ENCODE measurements at places on chromosomes 3 and 15.

DNA sequence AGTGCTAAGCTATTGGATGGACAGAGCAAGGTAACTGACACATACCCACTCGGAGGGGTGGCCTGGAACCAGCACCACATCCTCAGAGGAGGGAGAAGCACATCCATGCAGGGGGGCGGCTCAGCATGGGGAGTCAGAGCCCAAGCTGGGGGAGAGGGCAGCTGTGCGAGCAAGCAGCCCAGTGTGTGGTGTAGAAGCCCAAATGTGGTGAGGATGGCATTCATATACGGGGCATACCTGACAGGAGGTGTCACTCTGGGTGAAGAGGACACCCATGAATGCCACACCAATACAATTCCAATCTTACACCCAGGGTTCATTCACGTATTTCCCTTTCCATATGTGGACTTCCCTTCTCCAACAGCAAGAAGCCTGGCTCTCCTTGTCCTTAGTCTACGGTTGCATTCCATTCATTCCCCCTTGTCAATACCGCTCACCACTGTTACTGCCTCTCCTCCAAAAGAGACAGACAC lies 58.7 kb upstream of the ACAN start:
- no peak for DNase-seq

GRCh38 chr3:151087648-151088047 lies 2.2 kb downstream of the MED12L start:
- no peak for DNase-seq

DNA sequence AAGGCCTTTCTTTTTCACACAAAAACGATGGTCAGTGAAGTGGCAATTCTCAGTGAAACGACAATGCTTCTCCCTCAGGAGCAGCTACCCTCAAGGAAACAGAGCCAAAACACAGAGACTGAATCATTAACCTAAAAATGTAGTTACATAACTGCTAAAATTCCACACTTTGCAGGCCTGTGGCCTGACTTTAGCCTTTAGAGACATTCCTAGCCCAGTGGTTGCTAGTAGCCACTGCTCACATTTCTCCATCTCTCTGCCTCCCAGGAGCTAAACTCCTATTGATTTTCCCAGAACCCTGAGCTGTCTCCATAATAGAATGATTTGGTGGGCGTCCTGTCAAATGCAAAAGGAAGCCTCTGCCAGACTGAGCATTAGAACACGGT lies 630.1 kb upstream of the KCNMB2 start:
- DNase-seq: no peak

- DNase-seq: no peak
Observed at GRCh38 chr3:99659032-99659431, 20.6 kb downstream of the COL8A1 start.

GRCh38 chr15:80866936-80867335 lies 87.8 kb downstream of the CEMIP start:
- DNase-seq: no peak

GRCh38 chr3:107661447-107662123 lies 138.8 kb downstream of the BBX start:
- no peak for DNase-seq
